ENCODE measurements at places on chromosomes 3 and 15. TPM values are rescaled to one million over a fixed set of nuclear protein-coding genes. Genes with fewer than 3 reads are reported as not detected.

Gene IMPG2
- 0.26 TPM for total RNA-seq

DNA sequence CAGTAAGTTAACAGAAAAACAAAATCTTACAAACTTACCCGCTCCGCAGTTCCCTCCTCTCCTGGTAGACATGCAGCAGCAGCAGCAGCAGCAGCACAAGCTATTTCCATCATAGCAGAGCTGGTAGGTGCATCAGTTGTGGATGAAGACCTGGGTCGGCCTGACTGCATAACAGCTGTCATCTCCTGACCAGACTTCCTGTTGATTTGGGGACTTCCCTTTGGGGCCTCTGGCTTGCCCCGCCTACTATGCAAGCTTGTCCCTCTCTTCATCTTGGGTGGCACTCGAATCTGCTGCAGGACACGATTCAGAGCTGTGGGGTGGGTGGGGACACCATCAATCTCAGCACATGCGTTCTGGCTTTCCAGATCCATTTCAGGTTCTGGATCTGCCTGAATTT lies 65.7 kb downstream of the TMCC1 start:
- no peak overlapping the region for H3K4me3 ChIP-seq
- peaks cover 10% of the 10 kb centered on the region for H3K4me1 ChIP-seq
- H3K27me3 ChIP-seq, result no peaks in the 10 kb centered on the region
- H3K36me3 ChIP-seq, result no peaks in the 10 kb centered on the region
- H3K27ac ChIP-seq, result no peak overlapping the region

DNA sequence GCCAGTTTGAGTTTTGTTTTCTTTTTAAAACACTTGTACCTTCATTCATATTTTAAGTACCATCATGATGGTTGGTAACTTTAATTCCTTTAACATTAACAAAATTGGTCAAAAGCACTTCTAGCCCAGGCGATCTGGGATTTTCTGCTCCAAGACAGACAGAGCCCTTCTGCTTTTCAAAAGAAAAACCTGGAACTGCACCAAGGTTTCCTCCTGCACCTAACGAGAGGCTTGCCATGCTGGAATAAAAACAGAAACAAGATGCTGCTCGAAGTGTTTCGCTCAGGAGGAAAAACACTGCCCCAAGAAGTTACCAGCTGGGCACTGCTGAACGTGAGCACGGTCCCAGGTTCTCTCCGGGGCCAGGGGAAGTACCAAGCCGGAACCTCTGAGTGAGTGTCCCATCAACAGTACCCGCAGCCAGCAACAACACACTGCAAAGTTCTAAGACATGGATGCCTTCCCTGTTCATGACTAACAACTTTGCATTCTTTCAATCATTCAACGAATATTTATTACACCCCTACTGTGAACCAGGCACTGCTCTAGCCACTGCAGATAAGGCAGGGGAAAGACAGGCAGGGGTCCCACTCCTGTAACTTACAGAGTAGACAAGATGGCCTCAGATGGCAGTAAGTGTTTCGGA lies 98.8 kb downstream of the XXYLT1 start:
- peaks cover 26% of the 10 kb centered on the region for H3K4me1 ChIP-seq
- H3K4me3 ChIP-seq, result no peak overlapping the region
- no peaks in the 10 kb centered on the region for H3K27me3 ChIP-seq
- H3K27ac ChIP-seq, result peak overlapping the region; percentile 16
- no peaks in the 10 kb centered on the region for H3K36me3 ChIP-seq

GRCh38 chr3:59392116-59392515 lies 342.3 kb upstream of the CFAP20DC start:
- no peaks in the 10 kb centered on the region for H3K4me1 ChIP-seq
- no peak overlapping the region for H3K4me3 ChIP-seq
- no peaks in the 10 kb centered on the region for H3K27me3 ChIP-seq

- H3K27ac ChIP-seq, result no peak overlapping the region
- peaks cover 6% of the 10 kb centered on the region for H3K4me1 ChIP-seq
- no peaks in the 10 kb centered on the region for H3K27me3 ChIP-seq
These were observed 157.3 kb downstream of the ZNF609 start for GRCh38 chr15:64617727-64618126.

DNA sequence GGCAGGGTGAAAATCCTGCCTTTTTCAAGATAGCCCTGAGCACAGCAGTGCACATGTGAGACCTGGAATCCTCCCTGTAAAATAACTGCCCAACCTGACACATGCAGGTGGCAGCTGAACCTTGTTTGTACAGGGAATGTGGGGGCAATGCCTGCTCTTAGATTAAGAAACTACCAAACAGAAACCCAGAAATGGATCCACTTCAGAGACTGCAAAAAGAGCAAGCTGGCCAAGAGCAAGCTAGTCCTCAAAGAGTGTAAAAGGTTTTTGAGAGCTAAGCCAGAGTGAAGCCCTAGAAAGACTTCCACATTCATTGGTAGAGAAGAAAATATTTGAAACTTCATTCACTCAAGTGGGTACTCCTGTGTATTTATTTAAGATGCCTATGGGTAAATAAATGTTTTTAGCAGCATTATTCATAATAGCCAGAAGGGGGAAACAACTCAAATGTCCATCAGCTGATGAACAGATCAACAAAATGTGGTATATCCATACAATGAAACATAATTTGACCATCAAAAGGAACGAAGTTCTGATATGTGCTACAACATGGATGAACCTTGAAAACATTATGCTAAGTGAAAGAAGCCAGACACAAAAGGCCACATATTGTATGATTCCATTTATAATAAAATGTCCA lies 96.0 kb upstream of the TSC22D2 start:
- DNase-seq, result no peak
- no peak overlapping the region for H3K27ac ChIP-seq
- H3K36me3 ChIP-seq, result no peaks in the 10 kb centered on the region
- peaks cover 7% of the 10 kb centered on the region for H3K4me1 ChIP-seq
- no peaks in the 10 kb centered on the region for H3K27me3 ChIP-seq

GRCh38 chr3:31502803-31503221 lies 29.9 kb upstream of the STT3B start:
- H3K27me3 ChIP-seq, result peaks cover 8% of the 10 kb centered on the region
- no peak for DNase-seq
- no peak overlapping the region for H3K27ac ChIP-seq
- H3K4me1 ChIP-seq, result no peaks in the 10 kb centered on the region
- H3K36me3 ChIP-seq, result no peaks in the 10 kb centered on the region
- no peak overlapping the region for H3K4me3 ChIP-seq

- peak; percentile 60 for DNase-seq
- H3K4me1 ChIP-seq, result peaks cover 3% of the 10 kb centered on the region
- no peaks in the 10 kb centered on the region for H3K27me3 ChIP-seq
These were observed 947.1 kb downstream of the FHIT start for GRCh38 chr3:60304112-60304511.

DNA sequence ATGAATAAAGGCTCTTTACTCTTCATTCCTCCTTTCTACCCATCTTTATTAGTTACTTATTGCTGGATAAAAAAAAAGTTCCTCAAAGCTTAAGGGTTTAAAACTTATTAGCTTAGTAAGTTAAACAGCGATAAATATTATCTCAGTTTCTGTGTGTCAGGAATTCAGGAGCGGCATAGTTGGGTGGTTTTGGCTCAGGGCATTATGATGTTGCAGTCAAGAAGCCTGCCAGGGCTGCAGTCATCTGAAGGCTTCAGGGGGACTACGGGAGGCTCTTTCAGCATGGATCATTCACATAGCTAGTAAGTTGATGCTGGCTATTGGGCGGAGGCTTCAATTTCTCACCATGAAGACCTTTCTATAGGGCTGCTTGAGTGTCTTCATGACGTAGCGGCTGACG lies 1.9 kb upstream of the DLG1 start:
- H3K27me3 ChIP-seq, result no peaks in the 10 kb centered on the region
- H3K36me3 ChIP-seq, result peaks cover 10% of the 10 kb centered on the region
- H3K4me3 ChIP-seq, result no peak overlapping the region
- H3K27ac ChIP-seq, result no peak overlapping the region
- DNase-seq, result no peak

All from astrocyte (in vitro differentiated cells and primary cell).